ENCODE measurements at places on chromosomes 6 and 20. TPM values are rescaled to one million over a fixed set of nuclear protein-coding genes. Genes with fewer than 3 reads are reported as not detected.

DNA sequence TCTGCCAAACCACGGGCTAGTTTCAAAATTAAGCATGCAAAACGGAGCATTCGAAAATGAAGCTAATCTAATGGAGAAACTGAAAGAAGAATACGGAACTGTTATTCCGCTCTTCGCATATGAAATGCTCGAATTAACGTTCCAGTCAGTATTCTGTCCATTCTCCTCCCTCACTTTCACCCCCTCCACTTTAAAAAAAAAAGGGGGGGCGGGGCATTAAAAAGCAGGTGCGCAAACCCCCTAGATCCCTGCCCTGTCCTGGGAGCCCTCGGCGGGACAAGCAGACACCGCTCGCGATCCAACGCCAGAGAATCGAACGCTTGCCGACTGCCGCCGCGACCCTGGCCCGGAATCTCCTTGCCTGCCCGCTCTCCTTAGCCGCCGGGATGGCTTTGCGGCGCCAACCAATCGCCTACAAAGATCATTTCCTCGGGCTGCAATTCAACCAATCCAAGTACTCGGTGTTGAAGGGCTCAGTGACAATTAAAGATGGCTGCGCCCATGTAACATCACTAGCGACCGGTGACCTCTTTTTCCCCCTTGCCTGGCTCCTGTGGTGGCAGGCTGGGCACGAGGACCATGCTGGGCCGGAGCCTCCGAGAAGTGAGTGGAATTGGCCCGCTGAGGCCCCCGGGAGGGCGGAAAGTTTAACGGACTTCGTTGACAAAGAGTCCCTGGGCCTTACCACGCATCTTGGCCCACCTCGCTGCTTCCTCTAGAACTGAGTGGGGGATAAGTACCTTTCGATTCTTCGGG, at the start of the genes QRSL1 and RTN4IP1:
Gene QRSL1, plus strand, starts transcription at position 476 of the 756 bp plus-strand sequence. Its CDS starts 104 bp downstream, at position 580.
Gene RTN4IP1, minus strand, starts transcription at position 396 of the 756 bp plus-strand sequence. CDS start 477 bp downstream, outside the sequence.
- DNase-seq, result peak; percentile 95

- DNase-seq, result peak; percentile 86
These were observed 118.9 kb downstream of the QKI start for GRCh38 chr6:163533443-163533842.

GRCh38 chr6:15877231-15877630, 214.4 kb upstream of the DTNBP1 start:
- no peak for DNase-seq

GRCh38 chr6:154848580-154848979, 115.4 kb downstream of the SCAF8 start:
- DNase-seq, result peak; percentile 24

GRCh38 chr6:12962987-12963386, 246.4 kb downstream of the PHACTR1 start:
- peak; percentile 14 for DNase-seq

GRCh38 chr6:89927791-89928550, 33.7 kb downstream of the GJA10 start:
- peak; percentile 40 for DNase-seq

- DNase-seq, result no peak
These were observed 330.7 kb downstream of the COL12A1 start for GRCh38 chr6:74875193-74875592.

DNA sequence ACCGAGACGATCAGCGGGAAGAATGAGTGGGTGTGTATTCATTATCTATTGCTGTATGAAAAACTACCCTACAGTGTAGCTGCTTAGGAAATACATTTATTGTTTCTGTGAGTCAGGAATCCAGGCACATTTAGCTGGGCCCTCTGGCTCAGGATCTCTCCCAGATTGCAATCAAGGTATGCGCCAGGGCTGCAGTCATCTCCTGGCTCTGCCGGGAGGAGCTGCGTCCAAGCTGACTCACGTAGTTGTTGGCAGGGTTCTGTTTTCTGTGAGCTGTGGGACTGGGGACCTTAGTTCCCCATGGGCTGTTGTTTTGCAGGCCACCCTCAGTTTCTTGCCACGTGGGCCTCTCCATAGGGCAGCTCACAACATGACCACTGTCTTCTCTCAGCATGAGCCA, 68.2 kb upstream of the FUCA2 start:
- peak; percentile 98 for DNase-seq

- DNase-seq, result no peak
These were observed 31.4 kb downstream of the SLC35F1 start for GRCh38 chr6:117938311-117938995.

- no peak for DNase-seq
These were observed 232.4 kb downstream of the FOXA2 start for GRCh38 chr20:22352019-22352418.

DNA sequence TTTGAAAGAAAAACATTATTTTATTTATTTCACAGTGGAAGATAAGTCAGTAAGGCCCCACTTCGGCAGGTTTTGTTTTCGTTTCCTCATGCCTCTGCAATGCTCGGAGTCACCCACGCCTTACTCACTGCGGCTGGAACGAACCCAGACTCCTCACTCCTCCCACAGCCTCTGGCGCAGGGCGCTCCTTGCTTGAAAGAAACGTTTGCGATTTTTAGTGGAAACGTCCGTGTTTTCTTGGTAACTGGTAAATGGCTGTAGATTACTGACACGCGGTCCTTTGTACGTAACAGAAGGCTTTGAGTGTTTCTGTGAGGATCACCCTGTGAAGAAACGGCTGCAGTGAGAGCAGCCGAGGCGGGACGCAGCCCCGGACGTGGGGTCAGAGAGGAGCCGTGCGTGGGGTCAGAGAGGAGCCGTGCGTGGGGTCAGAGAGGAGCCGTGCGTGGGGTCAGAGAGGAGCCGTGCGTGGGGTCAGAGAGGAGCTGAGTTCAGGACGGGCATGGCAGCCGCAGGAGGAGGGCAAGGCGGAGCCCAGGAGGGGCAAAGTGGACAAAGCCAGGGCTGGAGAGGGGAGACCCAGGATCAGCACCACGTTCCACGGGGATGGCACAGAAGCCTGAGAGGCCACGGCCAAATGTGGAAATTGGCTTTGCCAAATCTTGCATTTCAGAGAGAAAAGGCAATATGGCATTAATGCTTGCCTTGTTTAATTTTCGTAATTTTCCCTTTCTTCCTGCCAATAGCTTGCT, 198.6 kb upstream of the THBS2 start:
- DNase-seq, result peak; percentile 94

DNA sequence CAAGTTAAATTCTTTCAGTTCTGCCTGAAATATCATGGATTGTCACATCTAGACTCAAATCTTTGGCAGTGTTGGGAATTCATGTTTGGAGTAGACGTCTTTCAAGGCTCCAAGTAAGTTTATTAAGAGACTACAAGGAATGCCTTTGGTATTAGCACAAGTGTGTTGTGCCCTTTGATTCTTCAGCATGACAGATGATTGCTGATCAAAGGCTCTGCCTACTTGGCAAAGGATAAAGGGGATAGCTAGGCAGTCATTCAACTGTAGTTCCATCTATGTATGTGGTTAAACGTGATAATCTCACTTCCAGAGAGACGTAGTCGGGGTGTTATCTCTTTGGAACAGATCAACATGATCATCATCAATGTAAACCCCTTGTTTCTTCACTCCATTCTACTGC, 86.2 kb downstream of the SPTLC3 start:
- DNase-seq, result no peak

DNA sequence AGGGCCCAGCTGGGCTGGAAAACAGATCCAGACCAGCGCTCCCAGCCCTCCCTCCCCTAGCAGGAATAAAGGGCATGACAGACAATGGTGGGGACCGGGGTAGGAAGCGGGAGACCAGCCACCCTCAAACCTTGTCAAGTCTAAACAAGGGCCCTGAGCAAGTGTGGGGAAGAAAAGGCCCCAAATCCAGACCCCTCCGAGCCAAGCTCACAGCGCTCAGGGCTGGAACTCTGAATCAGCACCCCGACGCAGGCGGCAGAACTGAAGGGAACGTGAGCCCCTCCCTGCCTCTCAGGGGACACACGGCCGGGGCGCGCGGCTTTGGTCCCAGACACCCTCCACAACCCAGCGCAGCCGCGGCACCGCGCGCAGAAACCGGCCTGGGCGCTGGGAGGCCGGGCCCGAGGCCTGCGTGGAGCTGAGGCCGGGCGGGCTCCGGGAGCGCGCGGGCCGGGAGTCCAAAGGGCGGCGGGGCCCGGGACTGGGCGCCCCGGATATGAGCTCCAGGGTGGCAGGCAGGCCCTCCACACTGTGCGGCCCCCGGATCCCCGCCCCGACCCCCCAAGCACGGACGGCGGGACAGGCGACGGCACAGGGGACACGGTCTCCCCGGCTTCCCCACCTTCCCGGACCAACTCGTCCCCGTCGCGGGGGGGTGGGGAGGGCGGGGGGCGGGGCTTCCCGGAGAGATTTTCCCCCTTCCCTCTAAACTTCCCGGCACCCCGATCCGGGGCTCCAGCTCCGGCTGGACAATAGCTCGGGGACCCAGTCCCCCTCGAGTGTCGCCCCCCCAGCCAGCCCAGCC, 641 bp downstream of the TEAD3 start:
- DNase-seq, result peak; percentile 27

GRCh38 chr20:43975096-43975768, 60.6 kb downstream of the TOX2 start:
- DNase-seq, result peak; percentile 96

GRCh38 chr6:134731615-134732014, 218.3 kb downstream of the ALDH8A1 start:
- DNase-seq, result no peak

- DNase-seq, result no peak
These were observed 195.7 kb upstream of the KCNG1 start for GRCh38 chr20:51218603-51219002.

- peak; percentile 62 for DNase-seq
These were observed 66.0 kb upstream of the RIN2 start for GRCh38 chr20:19692100-19692499.

- DNase-seq, result no peak
These were observed 7.5 kb upstream of the IFNGR1 start for GRCh38 chr6:137226697-137227096.

DNA sequence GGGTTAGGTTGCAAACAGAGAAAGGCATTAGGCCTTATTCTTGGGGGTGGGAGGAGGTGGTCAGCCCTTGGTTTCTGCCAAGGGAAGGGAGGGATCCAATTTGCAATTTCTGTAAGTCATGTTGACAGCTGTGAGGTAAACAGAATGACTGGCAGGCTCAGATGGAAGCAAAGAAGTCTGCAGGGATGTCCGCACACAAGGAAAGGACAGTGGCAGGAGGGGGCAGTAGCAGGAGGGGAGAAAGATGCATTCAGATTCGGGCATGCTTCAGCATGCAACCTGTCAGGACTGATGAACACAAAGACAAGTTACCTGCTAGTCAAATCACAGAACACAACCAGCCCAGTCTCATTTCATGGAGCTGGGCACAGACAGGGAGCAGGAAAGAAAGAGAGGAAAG, 217.9 kb upstream of the FOXA2 start:
- DNase-seq, result no peak

DNA sequence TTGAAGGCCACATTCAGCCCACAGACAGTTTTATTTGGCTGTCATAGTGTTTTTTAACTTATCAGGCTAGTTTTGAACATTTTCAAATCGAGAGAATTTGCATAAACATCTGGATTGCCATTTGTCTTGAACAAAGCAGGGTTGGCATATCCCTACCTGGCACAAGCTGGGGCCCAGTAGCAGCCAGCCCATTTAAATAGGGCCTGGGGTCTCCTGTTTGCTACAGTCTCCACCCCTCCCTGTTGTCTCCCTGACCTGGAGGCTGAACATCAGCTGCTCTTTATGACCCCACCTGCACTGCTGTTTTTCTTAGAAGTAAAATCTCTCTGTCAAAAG, 10.5 kb downstream of the BCAS4 start:
- no peak for DNase-seq

DNA sequence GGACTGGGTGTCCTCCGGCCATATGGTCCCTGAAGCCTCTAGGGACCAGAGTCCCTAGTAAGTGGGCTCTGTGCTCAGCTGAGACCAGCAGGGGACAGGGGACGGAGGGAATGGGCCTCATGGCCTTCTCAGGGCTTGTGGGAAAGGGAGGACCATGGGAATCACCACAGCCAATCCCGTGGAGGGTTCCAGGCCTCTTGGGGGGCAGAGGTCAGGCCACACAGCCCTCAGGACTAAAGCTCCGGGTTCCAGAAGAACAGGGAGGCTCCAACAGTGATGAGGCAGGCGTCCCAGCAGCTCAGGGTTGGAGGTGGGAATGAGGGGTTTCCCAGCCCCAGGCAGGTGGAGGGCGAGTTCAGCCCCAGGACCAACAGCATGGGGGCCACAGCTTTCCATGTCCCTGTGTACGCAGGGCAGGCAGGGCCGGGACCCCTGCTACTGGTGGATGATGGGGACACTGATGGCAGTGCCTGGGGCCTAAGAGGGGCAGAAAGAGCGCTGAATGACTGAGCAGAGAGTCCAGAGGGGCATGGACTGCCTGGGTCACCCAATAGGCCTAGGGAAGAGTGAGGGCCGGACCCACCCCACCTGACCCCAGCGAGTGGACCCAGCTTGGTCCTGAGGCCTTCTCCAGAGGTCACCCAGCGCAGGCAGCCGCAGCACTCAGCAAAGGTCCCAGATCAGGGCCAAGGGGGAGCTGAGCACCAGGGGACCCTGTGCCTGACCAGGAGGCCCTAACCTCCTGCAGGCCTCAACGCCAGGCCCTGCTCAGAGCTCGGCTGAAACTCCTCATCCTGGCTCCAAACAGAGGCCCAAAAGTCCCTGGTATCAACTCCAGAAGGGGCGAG, 8.8 kb downstream of the MYL9 start:
- DNase-seq, result no peak

DNA sequence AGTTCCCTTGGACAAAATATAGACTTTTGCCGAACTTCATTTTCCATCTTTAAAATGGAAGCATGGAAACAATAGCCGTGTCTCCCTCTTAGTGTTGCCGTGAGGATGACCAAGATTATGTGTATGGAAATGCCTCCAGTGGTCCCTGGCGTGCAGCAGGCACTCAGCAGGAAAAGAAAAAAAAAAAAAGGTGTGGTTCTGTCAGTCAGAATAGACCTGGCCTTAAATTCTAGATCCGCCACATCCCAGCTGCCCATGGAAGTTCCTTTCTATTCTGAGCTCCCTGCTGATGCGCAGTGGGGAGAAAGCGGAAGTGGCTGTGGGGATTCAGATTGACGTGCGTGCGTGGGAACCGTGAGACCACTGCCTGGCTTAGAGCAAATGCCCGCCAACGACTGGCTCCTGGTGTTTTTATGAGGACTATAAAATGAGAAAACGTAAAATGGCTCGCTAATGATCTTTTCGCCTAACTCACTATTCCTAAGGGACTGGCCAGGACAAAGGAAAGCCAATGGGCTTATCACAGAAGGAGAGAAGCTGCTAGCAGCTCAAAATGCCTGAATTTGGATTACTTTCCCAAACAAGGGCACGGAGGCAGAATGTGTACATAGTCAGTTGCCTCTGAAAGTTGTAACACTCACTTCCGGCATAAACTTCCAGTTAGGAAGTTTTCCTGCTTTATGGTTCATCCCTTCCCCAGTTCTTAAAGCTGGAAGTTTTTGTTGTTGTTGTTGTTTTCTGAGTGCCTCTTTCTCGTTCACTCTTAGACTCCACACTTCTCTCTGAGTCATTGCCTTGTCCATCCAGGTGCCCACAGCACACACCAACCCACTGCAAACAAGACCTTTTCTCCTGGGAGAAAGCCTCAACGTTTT, 11.4 kb upstream of the PDE10A start:
- DNase-seq, result no peak

The PNLDC1 gene
- not detected for total RNA-seq

The FAM83D gene
- 16.7 TPM for total RNA-seq

The SUMO4 gene
- not detected for total RNA-seq

The APCDD1L gene
- 1.6 TPM for total RNA-seq

The HDGFL1 gene
- total RNA-seq, result not detected

The C6orf15 gene
- total RNA-seq, result not detected

The SULF2 gene
- total RNA-seq, result 1.9 TPM

The RBM24 gene
- total RNA-seq, result 1.9 TPM

The PPP1R16B gene
- 0.33 TPM for total RNA-seq
